ENCODE measurements at places on chromosomes 7 and 10.
A peak's percentile ranks its signal among the peaks of the same experiment; 100 is the strongest.

DNA sequence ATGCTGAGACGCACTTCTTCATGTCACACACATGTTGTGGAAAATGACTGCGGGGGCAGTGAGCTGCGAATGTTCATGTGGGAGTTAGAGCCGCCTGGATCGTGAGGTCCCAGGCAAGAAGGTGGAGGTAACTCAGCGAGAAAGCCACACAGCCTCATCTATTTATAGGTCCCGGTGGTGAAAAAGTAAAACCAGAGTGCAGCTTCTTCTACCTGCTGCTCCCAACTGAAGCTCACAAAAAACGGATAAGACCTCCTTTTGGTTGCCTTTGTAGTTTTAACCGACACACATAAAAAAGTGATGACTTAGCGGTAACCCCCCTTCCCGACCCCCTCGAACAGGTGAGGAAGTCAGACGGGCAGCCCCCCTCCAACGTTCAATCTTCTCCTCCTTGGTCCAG lies 276.9 kb downstream of the GATA3 start:
- DNase-seq = no peak

- no peak for DNase-seq
Observed at GRCh38 chr7:92967238-92967637, 130.9 kb upstream of the CDK6 start.

- no peak for DNase-seq
Observed at GRCh38 chr7:112833082-112833481, 42.9 kb upstream of the TMEM168 start.

DNA sequence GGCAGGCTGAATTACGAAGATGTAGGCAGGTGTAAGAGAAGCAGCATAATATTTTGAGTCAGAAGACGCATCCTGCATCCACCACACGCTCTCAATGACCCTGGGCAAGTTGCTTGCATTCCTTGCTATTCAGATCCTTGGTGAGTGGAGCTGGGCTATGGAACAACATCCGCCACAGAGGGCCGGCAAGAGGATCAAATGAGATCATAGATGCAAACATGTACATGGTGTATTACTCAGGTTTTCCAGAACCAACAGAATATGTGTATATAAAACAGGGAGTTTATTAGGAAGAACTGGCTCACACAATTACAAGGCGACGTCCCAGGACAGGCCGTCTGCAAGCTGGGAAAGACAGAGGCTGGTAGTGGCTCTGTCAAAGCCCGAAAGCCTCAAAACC lies 51.5 kb downstream of the ADAM12 start:
- DNase-seq = no peak

- no peak for DNase-seq
Observed at GRCh38 chr10:6171881-6172695, 30.6 kb upstream of the PFKFB3 start.

DNA sequence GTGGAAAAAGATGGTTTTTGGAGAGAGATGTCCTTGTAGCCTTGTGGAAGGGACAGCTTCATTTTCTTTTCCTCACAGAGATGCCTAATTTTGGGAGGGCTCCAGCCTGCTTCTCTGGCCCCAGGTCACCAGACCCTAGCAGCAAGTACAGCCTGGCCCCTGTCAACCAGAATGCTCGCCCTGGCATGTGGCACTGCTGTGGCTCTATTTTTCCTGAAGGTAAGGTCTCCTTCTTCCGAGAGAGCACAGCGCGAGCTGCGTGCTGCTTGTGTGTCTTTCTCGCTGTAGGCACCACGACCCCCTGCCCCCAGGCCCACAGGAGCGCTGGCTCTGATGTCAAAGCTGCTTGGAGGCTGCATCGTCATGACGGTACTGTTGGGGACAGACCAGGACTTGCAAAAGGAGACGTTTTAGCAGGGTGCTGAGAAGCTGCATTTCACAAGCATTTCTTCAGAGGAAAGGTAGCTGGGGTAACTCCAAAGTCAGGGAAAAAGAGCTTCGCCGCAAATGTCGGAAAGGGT lies 58.7 kb downstream of the CLEC2L start:
- DNase-seq = no peak

GRCh38 chr7:36318116-36318515 lies 71.5 kb upstream of the ANLN start:
- DNase-seq = no peak

GRCh38 chr10:112369495-112370423 lies 4.2 kb upstream of the ACSL5 start:
- no peak for DNase-seq

- DNase-seq = peak; percentile 2
Observed at GRCh38 chr10:132444877-132445351, 47.9 kb downstream of the PWWP2B start.

DNA sequence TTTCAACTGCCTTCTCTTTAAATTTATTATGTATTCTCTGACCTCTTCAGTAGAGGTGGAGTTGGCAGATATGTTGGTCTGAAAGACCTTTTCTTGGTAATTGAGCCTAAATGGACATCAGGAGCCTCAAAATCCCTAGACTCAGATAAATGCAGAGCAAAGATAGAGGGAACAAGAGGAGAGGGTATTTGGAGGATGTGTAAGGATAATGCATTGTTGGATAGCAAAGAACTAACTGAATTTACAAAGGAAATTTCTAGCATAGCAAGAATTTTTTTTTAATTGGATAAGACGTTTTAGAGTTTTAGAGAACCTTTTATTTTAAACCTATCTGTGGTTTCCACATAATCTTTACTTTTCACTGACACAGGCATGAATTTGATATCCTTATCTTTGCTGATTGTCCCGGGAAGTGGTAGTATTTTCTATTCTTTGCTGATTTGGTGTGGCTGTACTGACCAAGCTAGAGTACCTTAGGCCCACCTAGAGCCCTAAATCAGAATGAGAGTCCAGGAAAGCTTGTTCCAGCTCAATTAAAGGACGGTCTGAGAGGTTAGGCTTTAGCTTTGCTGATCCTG lies 91.3 kb downstream of the NRF1 start:
- DNase-seq = no peak

DNA sequence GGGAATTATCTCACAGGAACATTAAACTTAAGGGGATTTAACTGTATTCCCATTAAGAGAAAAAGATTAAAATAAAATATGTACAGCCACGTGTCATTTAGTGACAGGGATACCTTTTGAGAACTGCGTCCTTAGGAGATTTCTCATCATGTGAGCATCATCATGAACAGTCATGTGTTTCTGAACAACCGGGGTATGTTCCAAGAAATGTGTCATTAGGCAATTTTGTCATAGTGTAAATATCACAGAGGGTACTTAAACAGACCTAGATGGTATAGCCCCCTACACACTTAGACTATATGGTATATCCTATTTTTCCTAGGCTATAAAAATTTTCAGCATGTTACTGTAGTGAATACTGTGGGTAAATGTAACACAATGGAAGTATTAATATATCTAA lies 840.3 kb downstream of the CNTNAP2 start:
- peak; percentile 69 for DNase-seq

Data from NCI-H2171 treated with DMSO at 0.1 percent for 48 hours (cell line).